GM13976 (cell line): ENCODE measurements at places on chromosomes 16 and 17.
A peak's percentile ranks its signal among the peaks of the same experiment; 100 is the strongest.

DNA sequence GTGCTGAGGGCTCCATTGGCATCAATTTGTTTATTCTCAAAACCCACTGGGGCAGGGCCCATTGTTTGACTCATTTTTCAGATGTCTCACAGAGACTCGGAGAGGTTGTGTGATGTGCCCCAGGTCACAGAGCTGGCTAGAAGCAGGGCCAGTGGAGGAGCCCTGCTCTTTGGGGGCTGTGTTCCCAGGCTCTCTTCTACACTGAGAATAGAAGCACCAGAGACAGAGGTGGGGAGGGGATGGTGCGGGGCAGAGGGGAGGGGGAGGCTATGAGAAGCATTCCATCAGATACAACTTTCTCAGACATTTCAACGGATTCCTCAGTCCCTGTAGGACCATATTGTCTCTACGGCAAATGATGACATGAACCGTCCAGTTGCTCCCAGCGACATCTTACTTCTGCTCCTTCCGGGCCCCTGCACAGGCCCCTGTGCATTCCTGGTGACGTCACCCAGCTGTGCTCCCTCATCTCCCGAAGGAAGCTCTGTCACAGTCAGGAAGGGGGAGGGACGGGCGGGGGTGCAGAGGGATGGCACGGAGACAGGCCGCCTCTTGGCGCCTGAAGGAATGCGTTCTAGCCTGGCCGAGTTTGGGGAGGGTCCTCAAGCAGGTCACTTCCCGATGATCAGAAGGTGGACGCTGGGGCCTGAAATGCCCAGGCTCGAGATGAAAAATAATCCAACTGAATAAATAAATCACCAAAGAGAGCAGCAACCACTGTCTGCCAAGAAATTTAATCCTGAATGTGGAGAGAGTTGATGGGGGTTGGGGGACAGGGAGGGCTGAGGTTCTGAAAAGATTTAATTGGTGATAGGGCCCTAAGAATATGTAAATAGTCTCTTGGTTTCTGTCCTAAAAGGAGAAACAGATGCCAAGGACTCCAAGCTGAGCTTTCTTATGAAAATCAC lies 114.1 kb downstream of the NOG start:
- no peak for DNase-seq

GRCh38 chr16:15566095-15566494 lies 76.9 kb downstream of the MARF1 start:
- no peak for DNase-seq

- DNase-seq: no peak
Measured at GRCh38 chr17:49898366-49899190, 50.7 kb upstream of the TAC4 start.

DNA sequence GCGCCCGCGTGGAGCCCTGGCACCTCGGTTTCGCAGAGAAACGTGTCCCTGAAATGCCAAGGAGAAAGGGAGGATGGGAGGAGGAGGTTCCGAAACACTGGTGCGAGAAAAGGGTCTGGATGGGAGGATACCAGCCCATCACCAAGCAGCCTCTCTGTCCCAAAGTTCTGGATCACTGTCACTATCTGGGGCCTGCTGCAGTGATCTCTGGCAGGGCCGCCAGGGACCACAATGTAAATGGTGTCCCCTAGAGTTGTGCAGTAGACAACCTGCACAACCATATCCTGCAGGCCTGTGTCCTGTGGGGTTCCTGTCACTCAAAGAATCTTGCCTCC lies 229.3 kb downstream of the C16orf78 start:
- DNase-seq: no peak

DNA sequence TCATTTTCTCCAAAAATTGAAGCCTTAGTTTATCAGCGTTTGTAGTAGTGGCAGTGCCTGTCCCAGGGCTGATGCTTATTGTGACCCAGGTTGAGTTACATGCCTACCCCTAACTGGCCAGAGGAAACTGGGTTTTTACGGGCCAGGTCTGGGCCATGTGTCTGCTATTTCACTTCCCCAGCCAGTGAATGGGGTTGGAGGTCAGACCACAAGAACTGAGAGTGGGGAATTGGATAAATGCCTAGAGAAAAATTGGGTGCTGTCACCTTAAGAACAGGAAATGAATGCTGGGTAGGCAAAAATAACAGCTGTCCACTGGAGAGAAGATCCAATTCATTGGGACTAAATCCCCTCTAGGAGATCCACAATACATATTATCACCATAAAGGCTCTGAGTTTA lies 5.2 kb downstream of the ADPRM start:
- DNase-seq: no peak

- no peak for DNase-seq
Measured at GRCh38 chr16:82506692-82507670, 119.8 kb upstream of the CDH13 start.

DNA sequence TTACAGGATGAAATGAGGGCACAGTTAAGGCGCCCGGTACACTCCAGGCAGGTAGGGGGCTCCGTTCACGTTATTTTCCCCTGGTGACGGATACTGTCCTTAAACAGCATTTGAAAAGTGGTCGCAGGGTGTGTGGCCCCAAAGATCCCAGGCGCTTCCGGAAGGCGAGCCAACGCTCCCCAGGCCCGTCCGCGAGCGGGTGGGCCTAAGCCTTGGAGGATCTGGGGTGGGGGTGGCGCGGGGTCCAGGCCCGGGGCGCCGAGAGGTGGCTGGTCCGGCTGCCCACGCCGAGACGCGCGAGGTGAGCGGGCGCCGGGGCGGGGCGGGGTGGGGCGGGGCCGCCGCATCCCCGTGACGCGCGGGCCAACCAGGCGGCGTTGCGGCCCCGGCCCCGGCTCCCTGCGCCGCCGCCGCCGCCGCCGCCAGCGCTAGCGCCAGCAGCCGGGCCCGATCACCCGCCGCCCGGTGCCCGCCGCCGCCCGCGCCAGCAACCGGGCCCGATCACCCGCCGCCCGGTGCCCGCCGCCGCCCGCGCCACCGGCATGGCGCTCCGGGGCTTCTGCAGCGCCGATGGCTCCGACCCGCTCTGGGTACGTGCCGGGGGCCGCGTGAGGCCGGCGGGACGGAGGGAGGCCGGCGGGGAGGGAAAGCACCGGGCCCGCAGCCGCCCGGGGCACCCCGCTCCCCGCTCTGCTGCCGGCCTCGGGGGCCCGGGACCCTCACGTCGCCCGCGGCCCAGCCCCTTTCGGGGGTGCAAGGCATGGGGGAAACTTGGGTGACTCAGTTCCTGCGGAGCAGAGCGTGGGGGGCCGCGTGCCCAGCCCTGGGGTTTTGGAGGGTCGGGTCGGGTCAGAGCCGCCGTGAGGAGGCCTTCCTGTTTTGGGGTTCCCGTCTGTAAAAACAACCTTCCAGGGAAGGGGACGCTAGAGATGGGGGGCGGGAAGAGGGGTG lies at the start of gene ABCC1:
Gene ABCC1 (plus strand): TSS at position 407 of the 951 bp plus-strand sequence. CDS start 136 bp downstream, at position 543.
- peak; percentile 90 for DNase-seq

- DNase-seq: peak; percentile 29
Measured at GRCh38 chr17:30476726-30477082, 504 bp upstream of the GOSR1 start.

GRCh38 chr16:31439519-31439918 lies 3.1 kb downstream of the ZNF843 start:
- DNase-seq: no peak
